ENCODE measurements at places on chromosomes 4 and X.

- DNase-seq = no peak
These were observed 23.2 kb upstream of the ADD1 start for GRCh38 chr4:2820216-2820982.

- no peak for DNase-seq
These were observed 1.9 kb downstream of the GASK1B start for GRCh38 chr4:158170691-158171561.

GRCh38 chr4:167023364-167023925 lies 210.8 kb downstream of the SPOCK3 start:
- DNase-seq = no peak

DNA sequence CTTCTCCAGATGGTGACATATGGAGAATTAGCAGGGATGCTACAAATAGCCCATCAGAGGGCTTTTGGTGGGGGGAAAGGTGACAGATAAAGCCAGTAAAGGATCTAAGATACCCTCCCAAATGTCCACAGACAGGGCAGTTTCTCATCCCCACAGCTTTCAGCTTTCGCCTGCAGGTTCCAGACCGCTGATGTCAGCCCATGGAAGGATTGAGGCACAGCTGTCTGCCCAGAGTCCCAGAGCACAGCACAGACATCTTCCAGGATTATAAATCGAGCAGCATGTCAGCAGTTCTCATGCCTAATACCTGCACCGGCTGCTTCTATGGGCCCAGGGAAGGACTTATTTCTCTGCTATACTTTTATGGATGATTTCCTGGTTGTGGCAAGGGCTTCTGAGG lies 96.7 kb upstream of the MXRA5 start:
- no peak for DNase-seq
